ENCODE measurements at places on chromosomes 5 and 9.

- DNase-seq, result no peak
These were observed at the start of gene GAPT for GRCh38 chr5:58491216-58491892. Gene GAPT, plus strand, starts transcription at chr5:58491435. Its CDS starts 3,102 bp downstream, at chr5:58494537.

GRCh38 chr5:44770780-44771717 is 37.7 kb upstream of the MRPS30 start:
- DNase-seq, result no peak

DNA sequence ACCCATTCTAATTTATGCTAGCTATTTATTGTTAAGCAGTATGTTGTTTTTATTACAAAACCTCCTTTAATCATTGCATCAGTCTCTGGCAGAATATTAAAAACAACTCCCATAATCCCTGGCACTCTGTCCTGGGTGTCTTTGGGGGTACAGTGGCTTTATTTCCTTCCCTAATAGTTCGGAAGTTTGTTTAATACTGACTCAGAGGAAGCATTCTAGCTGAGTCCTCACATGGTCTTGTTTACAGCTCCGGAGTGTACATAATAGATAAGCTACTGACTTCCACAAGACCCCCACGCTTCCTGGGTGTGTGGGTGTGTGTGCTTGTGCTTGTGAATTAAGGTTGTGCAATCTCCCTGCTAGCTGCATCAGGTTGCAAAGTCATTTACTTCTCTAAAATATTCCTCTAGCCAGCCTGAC is 149.8 kb upstream of the CDKN2B start:
- DNase-seq, result no peak

- no peak for DNase-seq
These were observed 92.5 kb downstream of the FBXW11 start for GRCh38 chr5:171913987-171914273.

GRCh38 chr5:137754961-137755762 is 999 bp upstream of the HNRNPA0 start:
- DNase-seq, result no peak

DNA sequence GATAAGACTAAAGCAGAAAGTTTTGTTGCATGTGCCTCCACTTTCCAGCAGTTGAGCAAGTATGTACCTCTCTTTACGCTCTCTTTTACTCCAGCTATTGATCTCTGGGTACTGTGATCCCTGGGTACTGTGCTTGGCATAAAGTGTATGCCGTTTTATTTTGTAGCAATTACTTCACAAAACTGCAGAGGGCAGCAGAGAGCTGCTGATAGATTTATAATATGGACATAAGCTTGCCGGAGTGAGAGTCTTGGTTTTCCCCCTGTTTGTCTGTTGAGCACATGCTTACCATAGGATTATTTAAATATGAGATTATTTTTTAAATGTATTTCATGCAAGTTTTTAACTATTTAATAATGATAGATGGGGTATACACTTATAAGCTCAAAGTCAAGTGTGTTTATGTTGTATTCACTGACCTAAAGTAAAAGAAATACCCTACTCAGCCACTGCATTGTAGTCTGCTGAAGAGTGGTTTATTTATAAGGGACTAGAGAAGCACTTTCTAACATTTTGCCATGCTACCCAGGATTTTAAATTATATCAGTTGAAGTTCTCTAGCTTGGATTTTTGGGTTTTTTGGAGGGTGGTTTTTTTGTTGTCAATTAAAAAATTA is 13.0 kb downstream of the TTC1 start:
- no peak for DNase-seq

DNA sequence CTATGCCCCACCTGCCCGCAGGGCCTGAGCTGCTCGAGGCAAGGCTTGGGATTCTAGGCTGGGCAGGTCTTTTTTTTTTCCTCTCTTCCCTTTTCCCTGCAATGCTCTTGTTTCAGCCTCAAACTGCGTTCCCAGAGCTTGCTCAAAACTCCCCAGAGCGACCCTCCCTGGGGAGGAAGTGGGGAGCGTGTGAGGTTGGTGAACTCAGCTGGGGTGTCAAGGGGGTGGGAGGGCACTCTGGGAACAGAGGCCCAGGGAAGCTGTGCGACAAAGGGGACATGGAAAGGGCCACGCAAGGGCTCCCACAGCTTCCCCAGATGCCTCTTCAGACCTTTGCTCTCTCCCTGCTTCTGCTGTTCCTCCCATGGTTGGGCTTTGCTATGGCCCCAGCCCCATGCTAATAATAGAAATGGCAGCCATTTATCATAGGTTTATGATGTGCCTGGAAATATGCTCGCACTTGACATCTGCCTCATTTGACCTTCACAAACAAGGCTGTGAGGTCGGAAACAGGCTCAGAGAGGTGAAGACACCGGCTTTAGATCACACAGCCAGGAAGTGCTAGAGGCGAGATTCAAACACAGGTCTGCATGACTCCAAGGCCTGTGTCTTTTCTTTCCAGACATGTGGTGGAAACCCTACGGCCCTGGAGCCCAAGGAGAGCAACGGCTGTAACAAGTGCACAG is 40.9 kb upstream of the IL17B start:
- DNase-seq, result no peak

- no peak for DNase-seq
These were observed 1.1 kb downstream of the EIF4E1B start for GRCh38 chr5:176631383-176632200.

- no peak for DNase-seq
These were observed 15.8 kb downstream of the FBXW11 start for GRCh38 chr5:171990713-171991015.

GRCh38 chr5:73826301-73827105 is 200.5 kb downstream of the ARHGEF28 start:
- DNase-seq, result no peak

GRCh38 chr5:1795506-1795905 is 4.1 kb downstream of the MRPL36 start:
- DNase-seq, result no peak

DNA sequence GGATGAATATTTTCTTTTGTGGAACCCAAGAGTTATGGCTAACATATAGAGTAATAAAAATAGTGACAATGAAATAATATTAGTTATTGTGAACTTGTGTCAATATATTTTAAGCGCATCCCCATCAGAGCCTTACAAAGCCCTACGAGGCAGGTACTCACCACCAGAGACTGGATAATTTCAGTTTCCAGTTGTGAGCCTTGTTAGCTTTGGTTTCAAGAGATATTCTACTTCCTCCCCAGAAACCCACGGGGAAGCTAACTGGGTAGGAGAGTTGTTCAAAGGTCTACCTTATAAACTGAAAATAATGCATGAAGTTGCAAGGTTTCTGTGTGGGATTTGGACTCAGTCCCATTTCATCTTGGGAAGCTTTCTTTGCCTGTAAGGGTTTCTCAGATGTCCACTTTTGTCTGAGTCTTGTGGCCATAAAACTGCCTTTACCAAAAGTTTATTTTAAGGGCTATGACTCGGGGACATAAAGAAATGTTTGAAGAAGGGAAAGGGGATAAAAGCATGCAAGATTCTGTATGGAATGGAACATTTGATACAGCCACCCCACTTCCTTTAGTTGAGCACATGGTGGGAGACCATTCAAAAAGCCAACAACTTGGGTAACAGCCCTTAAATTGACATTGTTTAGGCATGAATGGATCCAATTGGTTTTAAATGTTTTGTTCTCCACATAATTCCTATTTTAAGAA is 57.4 kb upstream of the ANKRD55 start:
- DNase-seq, result no peak

DNA sequence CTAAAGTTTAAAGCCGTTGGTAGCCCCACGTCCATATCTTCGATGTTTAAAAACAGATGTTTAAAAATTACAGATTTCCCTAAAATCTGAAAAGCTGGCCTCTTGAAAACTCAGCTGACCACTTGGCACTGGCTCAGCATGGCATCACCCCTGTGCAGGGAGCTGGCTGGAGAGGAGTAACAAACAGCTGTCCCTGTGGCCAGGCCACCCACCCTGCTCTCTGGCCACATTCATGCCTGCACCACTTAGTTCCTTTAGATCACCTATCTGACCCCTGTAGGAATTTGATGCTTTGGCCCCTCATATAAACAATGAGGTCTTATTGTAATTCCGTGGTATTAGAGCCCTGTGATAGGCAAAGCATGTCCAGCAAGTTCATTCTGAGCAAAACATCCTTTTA is 107.5 kb downstream of the FRMD3 start:
- DNase-seq, result no peak

DNA sequence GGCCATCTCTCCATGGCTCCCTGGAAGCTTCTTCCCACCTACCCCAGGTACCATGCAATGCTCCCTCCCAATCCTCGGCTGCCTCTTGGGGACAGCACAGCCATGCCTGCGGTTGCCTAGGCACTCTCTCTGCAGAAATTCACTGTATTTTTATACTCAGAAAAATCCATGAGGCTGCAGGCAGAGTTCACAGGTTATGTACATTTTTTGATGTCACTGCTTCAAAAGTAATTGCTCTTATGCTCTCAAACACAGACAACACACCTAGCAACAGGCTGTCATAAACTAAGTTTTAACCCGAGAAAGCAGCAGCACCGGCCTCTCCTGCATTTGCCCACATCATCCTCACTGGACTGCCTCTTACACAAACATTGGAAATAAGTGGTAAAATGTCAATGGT is 102.4 kb downstream of the AK8 start:
- no peak for DNase-seq

Measured in stimulated activated CD4-positive, alpha-beta T cell treated with anti-CD3 and anti-CD28 coated beads, TNF-alpha, amount 100 ng/mL, for 4 hours (primary cell).